Left ventricle myocardium inferior (tissue), 1 donor: ENCODE measurements at places on chromosomes 13 and 19. TPM values are rescaled to one million over a fixed set of nuclear protein-coding genes. Genes with fewer than 3 reads are reported as not detected.

Gene CABP5
- not detected for total RNA-seq

Gene ZNF17
- 8.9 TPM for total RNA-seq

Gene PSG6
- not detected for total RNA-seq

Gene UNC13A
- 0.05 TPM for total RNA-seq

Gene ZNF471
- total RNA-seq: 6.9 TPM

Gene NAPSA
- 0.05 TPM for total RNA-seq

Gene FXYD3
- total RNA-seq: 1.1 TPM
